ENCODE measurements at places on chromosomes 4 and X.

- DNase-seq, result no peak
Measured at GRCh38 chr4:107818301-107818910, 6.3 kb upstream of the SGMS2 start.

DNA sequence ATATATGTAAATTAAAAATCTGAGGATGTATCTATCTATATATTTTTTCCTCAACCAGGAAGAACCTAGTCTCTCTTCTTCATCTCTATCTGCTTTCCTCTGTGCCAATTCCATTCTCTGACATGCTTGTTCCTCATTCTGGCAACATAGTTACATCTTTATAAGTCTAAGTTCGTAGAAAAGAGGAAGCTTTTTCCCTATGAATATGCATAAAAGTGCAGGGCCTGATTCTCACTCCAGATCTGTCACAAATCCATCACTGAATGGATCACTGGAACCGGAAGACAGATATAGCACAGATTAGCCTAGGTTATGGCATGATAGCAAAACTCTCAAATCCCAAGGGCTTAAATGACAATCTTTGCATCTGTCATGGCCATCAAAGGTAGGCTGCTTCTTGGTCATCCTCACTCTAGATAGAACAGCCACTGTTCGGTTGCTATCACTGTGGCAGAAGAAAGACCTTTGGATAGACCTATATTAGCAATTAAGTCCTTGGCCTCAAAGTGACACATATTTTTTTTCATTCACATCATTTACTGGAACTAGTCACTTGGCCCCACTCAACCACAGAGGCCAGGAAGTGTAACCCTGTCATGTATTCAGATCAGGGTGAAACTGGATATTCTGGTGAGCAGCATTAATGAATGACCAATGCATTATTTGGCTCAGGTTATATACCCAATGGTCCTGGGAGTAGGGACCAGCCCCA is 22.2 kb downstream of the DTHD1 start:
- no peak for DNase-seq

DNA sequence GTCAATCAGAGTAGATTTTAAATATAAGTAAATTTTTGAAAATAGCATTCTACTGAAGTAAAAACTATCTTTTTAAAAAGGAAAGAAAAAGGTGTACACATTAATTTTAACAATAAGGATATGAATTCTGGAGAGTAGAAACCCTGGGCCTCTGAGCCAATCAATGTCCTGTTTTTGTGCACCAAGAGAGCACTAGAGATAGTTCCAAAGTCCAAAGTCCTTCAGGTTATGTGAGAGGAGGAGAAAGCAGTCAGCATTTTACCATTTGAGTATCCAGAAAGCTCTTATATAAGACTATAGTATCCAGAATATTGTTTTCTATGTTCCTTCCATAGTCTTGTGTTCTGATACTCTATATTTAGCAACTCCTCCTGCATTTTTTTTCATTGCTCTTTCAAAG is 3.3 kb upstream of the TCEAL8 start:
- no peak for DNase-seq

GRCh38 chrX:123878252-123878721 is 18.4 kb downstream of the XIAP start:
- no peak for DNase-seq

- DNase-seq, result peak; percentile 65
Measured at GRCh38 chrX:15143050-15143824, 126.6 kb downstream of the ASB9 start.

DNA sequence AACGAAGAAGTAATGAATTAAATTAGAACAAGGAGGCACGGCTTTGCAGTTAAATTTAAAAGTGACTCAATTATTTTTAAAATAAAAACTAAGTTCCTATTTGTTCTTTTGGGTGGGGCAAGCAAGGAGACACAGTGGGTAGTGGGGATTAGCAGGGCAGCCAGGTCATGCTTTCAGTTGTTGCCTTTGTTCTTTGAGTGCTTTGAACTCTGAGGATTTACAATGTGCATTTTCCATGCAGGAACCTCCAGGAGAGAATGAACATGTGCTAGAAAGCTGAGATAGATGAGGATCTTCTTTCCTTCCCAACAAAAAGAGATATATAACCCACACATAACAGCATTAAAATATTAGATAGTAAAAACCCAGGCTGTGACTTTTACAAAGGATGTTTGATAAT is 420.4 kb upstream of the CTSO start:
- DNase-seq, result no peak

DNA sequence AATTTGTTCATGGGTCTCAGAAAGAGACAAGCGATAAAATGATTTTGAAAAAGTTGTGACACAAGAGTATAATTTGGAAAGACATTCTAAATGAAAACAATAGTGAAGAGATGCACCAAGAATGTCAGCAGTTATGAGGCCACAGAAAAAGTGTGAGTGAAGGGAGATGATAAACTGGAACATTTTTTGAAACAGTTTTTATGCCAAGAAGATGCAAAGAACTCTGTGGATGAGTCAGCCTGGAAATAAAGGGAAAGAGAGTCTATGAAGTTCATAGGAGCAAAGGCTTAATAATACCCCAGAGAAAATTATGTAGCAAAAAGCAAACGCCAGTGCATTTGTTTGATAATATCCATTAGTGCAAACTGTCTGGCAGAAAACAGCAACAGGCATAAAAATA is 188.4 kb upstream of the TBC1D9 start:
- no peak for DNase-seq

GRCh38 chr4:13611283-13611842 is 16.2 kb downstream of the BOD1L1 start:
- no peak for DNase-seq

GRCh38 chr4:105637408-105638176 is 70.9 kb downstream of the INTS12 start:
- DNase-seq, result no peak

GRCh38 chrX:144791298-144791697 is 456.0 kb upstream of the SPANXN1 start:
- no peak for DNase-seq

Measured in activated T-cell treated with anti-CD3 and anti-CD28 coated beads, Interleukin-2, amount 50 U/mL, for 24 hours (primary cell).